CD4-positive, alpha-beta T cell treated with Interleukin-6 at 100 ng/mL for 8 hours (primary cell): ENCODE measurements at places on chromosomes 6 and 20.
A peak's percentile ranks its signal among the peaks of the same experiment; 100 is the strongest.

- no peak for DNase-seq
Measured at GRCh38 chr6:44049989-44050871, 77.0 kb downstream of the MRPL14 start.

- DNase-seq = no peak
Measured at GRCh38 chr20:15446373-15446772, 1109.0 kb upstream of the FLRT3 start.

GRCh38 chr6:43877463-43878126 is 107.6 kb downstream of the VEGFA start:
- no peak for DNase-seq

DNA sequence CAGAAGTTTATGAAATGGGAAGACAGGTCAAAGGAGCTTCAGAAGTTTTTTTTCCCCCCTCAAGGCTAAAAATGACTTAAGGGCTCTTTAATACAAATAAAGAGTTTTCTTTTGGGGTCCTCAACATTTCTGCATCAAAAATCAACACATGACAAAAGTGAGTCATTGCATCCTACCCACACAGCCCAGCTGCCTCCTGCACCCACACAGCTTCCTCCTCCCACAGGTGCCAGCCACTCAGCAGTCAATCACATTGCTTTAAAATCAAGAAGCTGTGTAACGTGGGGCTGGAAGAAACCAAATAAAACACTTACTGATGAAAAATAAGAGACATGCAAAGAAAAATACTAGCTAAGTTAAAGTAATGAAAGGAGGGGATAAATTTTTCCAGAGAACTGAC is 68.5 kb downstream of the MAP3K5 start:
- DNase-seq = peak; percentile 50

GRCh38 chr20:58464838-58465237 is 50.4 kb downstream of the APCDD1L start:
- DNase-seq = no peak

DNA sequence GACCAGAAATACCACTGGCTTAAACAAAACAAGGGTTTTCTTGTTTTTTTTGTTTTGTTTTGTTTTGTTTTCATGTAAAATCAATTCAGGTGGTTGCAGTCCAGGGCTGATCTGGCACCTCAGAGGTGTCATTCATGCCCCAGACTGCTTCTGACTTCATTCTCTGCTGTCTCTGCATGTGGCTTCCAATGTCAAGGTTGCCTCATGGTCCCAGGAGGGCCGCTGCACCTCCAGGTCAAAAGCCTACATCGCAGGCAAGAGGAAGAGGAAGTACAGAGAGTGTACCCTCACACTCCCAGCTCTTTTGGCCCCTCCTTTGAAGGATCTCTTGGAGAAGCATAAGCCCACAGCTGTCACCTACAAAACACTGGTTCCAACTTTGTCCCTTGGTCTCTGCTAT is 1.4 kb upstream of the BTN3A1 start:
- no peak for DNase-seq

- no peak for DNase-seq
Measured at GRCh38 chr6:111803371-111803770, 69.9 kb downstream of the FYN start.

DNA sequence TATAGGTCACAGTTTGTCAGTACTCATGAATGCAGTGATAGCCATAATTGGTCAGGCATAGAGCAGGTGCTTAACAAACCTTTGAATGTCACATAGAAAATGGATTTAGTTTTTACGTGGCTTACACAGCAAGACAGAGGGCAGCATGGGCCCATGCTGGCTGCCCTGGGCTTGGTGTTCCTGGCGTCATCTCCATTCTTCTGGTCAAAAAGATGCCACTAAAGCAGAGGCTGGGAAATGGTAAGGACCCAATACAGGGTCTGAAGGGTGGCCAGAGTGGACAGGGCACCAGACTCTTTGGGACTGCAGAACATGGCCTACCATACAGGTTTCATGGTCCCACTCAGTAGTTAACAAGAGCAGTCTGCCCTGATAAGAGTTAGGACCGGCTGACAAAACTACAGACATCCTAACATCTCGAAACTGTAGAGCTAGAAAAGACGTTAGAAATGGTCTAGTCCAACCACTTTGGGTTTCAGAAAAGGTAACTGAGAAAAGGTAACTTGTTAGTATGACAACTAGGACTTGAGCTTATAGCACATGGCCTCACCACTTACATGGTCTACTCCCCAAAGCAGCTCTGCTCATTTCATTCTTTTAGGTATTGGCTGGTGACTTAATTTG is 22.6 kb downstream of the HEBP2 start:
- DNase-seq = no peak

- DNase-seq = peak; percentile 16
Measured at GRCh38 chr6:152356662-152357061, 280.5 kb downstream of the SYNE1 start.

- DNase-seq = no peak
Measured at GRCh38 chr20:56781108-56781739, 152.1 kb downstream of the TFAP2C start.

DNA sequence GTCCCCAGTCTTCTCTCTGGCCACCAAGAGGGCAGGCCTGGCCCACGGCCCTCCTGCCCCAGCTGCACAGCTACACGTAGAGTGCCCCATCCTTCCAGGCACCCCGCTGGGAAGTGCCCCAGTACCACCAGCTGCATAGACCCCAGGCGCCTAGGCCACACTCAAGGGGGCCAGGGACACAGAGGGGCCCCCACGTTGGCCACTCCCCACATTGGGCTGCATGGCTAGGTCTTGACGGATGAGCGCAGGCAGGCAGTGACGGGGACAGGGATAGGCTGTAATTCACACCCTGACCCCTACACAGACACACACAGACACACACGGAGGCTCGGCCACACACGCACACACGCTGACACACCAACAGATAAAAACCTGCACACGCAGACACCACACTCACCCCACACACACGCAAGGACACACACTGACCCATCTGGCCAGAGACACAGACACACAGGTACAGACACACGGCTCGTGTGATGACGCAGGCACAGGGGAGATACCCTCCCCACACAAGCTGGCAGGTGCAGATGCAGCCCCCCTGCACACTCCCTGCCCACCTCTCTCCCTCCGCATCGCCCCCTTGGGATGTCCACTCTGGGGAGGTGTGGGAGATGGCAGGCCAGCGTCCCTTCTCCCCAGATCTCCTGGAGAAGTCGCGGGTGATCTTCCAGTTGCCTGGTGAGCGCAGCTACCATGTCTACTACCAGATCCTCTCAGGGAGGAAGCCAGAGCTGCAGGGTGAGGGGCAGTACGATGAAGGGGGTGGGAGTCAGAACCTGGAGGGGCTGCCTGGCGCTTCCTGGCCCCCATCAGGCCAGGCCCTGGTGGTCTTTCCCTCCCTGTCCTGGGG is 30.0 kb downstream of the MYH7B start:
- no peak for DNase-seq

DNA sequence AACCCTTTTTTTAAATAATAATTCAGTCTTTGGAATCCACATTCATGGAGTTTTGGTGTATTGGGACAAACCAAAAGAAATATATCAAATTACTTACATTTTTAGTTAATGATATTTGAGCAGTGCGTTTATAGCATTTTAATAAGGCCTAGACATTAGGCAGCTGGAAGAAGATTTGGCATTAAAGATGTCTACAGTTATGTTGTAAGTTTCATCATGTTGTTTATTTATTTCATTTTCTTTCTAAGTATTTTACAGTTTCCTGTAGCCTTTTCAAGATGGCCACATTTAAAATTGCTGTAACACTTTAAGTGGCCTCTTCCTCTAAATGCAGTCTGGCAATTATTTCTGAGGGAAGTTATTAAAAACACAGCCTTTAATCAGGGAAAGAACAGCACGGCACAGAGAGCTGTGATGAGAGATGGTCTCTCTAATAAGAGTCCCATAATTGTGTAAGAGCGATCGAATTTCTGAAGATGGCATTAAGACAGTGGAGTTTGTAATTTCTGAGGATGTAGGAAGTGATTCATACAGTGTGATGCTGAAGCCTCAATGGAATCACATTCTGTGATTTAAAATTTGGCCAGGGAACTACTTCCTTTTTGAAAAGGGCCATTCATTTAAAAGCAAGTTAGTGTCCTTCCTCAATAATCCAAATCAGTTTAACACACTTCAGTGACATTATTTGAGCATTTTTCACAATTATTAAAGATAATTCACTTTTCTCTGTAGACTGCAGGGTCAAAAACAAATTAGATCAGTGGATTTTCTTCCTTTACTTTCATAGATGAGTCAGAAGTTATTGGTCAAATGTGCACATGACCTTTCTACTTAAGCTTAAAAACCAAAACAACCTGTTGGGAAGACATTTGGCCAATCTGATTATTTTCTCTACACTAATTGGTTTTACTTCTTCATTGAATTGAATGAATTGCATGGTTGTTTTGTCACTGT is 52.4 kb upstream of the EDN3 start:
- no peak for DNase-seq

- no peak for DNase-seq
Measured at GRCh38 chr6:166281104-166281503, 27.1 kb downstream of the PRR18 start.

DNA sequence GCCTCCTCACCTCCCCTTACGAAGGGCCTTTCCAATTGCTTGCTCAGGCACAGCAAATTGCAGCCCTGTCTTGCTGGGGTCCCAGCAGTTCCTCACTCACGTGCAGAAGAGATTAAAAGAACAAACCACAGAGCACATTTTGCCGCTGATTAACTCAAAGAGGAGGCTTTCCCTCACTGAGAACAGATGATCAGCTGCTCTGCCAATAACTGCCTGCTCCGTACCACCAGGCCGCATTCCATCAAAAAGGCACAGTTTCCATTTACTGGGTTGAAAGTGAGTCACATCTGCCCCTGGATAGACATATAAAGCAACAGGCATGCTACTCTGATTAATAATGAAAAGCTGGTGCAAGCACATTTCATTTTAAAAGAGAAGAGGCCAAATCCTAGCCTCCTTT is 446.8 kb downstream of the PTPRT start:
- DNase-seq = no peak

DNA sequence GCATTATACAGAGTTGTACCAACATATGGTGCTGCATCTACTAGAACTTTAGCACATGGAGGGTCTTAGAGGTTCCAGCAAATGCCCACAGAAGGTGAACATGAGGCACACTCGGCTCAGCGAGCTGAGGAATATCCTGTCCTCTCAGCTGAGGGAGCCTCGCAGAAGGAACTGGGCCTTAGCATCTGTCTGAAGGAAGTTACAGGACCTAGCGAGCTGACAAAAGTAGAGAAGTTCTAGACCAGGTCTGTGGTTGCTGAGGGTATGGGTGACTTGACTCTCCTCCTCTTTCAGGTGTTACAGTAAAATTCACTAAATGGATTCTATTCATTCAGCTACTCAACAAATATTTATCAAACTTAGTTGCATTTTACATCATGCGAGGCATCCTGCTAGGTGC is 157.2 kb downstream of the ZDHHC14 start:
- DNase-seq = no peak

GRCh38 chr6:53257533-53257932 is 91.2 kb downstream of the ELOVL5 start:
- DNase-seq = no peak

DNA sequence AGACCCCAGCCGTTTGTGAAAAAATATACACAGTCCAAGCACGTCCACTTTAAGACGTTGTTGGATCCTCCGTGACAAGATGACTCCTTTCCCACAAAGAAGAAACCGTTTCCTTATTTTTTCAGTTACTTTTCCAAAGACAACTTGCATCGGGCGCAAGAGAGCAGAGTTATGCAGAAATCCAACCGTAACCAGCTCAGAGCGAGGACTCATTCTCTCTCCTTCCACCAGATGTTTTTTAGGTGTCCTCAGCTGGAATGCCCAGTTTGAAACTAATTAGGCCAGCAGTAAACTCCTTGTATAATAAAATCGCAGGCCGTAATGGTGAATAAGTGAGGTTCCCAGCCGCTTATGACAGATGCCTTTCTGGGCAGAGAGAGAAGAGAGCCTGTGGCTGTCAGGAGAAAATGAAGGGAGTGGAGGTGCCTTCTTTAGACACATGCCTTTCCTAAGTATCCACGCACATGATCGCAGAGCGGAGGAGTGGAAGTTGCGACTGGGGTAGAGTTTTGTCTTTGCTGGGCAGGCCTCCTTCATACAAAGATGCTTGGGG is 2.8 kb downstream of the EYA2 start:
- no peak for DNase-seq

DNA sequence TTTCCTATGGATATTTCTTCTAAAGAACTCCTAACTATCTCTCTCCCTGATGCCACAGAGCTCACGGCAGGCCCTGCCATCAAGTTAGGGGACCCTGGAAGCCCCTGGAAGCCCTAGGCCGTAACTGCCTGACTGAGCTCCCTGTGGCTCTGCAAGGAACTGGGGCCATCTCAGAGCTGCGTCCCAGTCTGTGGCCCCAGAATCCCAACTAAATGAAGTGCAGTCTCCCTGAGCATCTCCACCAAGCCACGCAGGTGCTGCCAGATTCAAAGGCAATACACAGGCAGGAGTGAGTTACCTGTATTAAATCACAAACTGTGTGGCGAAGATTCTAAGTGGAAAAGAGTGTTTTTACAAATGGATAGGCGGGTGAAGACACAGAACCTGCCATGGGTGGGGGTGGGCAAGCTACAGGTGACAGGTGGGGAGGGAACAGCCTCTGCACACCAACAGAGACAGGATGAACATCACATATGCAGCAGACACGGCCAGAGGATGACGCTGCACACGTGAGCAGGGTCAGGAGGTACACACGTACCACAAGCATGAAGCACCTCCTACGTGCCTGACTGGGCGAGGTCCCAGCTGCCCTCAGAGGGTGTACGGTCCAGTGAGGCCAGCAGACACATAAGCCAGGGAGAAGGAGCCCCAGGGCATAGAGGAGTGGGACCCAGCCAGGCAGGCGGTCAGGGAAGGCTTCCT is 358.5 kb downstream of the ZFAND3 start:
- DNase-seq = no peak

GRCh38 chr6:43393602-43394001 is 24.2 kb upstream of the ZNF318 start:
- DNase-seq = no peak

- no peak for DNase-seq
Measured at GRCh38 chr6:117290173-117290846, 25.0 kb downstream of the VGLL2 start.

DNA sequence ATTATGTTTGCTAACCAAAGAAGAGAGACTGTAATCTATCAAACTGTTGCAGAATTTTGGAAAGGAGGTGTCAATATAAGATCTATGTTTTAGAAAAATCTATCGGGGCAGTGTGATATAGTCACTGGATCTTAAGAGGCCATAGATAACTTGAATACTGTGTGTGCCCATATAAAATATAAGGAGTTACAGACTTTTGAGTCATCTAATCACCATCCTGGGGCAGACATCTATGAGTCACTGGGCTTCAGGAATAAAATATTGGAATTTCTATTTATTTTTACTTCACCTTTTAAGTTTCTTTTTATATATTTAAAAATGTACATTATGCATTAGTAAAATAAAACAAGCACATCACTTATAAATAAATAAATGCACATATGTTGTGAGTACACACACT is 509.3 kb upstream of the MAN1A1 start:
- DNase-seq = no peak
